Lower lobe of right lung (tissue), 2 donors: ENCODE measurements at places on chromosomes 2 and 18. TPM values are rescaled to one million over a fixed set of nuclear protein-coding genes. Genes with fewer than 3 reads are reported as not detected.

DNA sequence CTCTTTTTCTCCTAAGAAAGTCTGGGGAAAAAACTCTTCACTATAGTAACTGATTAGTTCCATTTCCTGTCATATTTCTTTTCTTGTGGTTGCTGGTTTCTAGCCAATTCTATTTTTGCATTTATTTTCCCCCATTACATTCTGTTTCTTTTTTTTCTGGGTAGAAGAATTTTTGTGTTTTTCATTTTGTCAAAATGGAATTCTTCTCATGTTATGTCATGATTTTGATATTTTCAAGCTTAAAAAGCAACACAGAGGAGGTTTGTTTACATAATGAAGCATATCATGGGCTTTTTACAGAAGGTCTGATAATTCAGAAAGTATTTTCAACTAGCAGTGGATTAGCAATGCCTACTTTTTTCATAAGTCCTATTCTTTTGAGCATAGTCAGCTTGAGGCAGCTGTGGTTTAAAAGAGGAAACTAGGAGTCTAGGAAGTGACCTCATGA, 102.0 kb downstream of the MAP2 start:
- no peak for DNase-seq

DNA sequence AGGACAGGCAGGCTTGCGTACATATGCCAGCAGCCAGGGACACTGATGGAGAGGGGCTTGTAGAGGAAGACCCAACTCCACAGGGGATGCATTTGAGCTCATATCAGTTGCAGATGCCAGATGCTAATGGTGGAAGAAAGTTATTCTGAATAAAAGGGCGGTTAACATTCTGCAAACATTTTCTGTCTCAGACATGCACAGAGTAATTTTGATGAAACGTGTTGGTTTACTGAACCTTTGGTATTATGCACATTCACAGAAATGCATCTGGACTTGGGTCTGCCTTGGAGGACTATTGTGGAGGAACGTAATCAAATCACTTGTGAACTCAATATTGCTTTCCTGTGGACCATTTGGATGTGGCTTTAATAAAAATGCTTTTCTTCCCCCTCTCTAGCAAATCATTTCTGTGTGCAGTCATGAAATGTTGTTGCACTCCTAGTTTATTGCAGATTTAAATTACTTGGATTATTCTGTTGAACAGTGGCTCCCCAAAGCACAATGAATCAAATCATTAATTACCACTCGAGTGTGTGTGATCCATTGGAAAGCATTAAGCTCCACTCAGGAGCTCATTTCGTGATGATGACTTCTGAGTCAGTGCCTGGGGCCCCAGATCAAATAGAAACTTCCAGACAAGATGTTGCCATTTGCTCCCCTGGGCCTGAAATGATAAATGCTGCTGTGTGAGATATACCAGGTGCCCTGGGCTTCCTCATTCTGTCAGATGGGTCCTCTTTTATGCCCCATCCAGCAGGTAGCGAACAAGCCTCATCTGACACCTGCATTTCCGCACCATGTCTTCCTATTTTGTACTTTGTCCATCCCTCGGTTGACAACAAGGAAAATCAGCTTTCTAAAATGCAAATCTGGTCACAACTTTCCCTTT, 697.0 kb upstream of the HS6ST1 start:
- DNase-seq, result no peak

The KCNIP3 gene
- total RNA-seq, result 2.6 TPM

The UCN gene
- total RNA-seq, result 4.0 TPM

The C2orf49 gene
- total RNA-seq, result 18.3 TPM

The GPR148 gene
- not detected for total RNA-seq
